ENCODE measurements at places on chromosomes 2 and 18. TPM values are rescaled to one million over a fixed set of nuclear protein-coding genes. Genes with fewer than 3 reads are reported as not detected.

GRCh38 chr2:201507725-201508124 lies 56.2 kb downstream of the STRADB start:
- no peaks in the 10 kb centered on the region for H3K4me1 ChIP-seq
- no peaks in the 10 kb centered on the region for H3K27me3 ChIP-seq
- H3K36me3 ChIP-seq, result no peaks in the 10 kb centered on the region

GRCh38 chr2:231339316-231339715 lies 56.2 kb upstream of the B3GNT7 start:
- H3K36me3 ChIP-seq, result no peaks in the 10 kb centered on the region
- H3K4me3 ChIP-seq, result no peak overlapping the region
- H3K27ac ChIP-seq, result no peak overlapping the region

DNA sequence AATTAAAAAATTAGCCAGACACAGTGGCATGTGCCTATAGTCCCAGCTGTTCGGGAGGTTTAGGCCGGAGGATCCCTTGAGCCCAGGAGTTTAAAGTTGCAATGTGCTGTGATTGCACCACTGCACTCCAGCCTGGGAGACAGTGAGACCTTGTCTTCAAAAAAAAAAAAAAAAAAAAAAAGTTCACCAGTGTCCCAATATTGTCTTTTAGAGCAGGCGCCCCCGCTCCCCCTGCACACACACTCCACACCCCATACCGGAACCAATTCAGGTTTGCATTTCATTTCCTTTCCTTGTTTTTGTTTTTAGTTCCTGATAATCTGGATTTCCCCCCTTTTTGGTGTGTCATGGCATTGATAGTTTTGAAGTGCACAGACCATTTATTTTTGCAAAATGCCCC lies 10.4 kb downstream of the TMEM87B start:
- no peak for DNase-seq
- H3K4me3 ChIP-seq, result no peak overlapping the region

GRCh38 chr2:94958245-94958644 lies 67.3 kb upstream of the MAL start:
- H3K27me3 ChIP-seq, result peaks cover 24% of the 10 kb centered on the region
- DNase-seq, result no peak
- no peaks in the 10 kb centered on the region for H3K36me3 ChIP-seq

- no peak overlapping the region for H3K27ac ChIP-seq
- no peaks in the 10 kb centered on the region for H3K27me3 ChIP-seq
- H3K36me3 ChIP-seq, result peaks cover 1% of the 10 kb centered on the region
Measured at GRCh38 chr2:32697156-32697555, 69.3 kb downstream of the TTC27 start.

DNA sequence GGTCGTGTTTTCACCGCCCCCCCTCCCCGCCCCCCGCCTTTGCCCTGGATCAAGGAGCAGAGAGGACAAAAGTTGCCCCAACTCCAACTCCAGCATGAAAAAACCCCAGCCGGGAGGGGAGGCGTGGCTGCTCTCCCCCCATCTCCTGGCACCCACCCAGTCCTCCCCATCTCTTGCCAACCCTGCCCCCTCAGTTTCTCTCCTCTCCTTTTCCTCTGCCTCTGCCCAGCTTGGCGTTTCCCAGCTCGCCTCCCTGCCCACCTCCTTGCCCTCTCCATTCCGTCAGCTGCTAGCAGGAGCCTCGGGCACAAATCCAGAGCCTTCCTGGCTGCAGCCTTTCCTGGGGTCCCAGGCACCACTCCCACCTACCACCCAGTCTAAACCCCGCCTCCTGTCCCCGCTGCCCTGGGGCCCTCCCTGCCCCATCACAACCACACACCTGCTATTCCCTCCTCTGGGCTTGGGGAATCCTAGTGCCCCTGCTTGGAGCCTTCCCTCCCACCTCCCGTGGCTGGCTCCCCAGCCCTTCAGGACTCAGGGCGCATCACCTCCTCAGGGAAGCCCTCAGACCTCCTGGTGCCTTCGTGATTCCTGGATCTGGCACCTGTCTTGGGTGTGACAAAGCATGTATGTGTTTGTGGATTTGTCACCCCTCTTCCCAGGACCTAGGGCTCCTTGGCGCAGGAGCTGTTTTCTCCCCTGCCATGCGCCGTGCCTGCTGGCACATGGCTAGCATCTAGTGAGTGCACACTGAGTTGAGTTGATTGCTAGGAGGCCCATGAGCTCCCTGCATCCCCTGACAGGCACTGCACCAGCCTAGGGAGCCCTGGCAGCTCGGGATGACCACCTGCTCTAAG lies 209.1 kb downstream of the TFCP2L1 start:
- no peak overlapping the region for H3K4me3 ChIP-seq
- H3K27me3 ChIP-seq, result peaks cover 90% of the 10 kb centered on the region
- H3K27ac ChIP-seq, result no peak overlapping the region

The SETBP1 gene
- total RNA-seq, result 0.18 TPM

The RTP5 gene
- not detected for total RNA-seq

All from HepG2 (cell line).